Stimulated activated CD8-positive, alpha-beta memory T cell treated with anti-CD3 and anti-CD28 coated beads, Interleukin-7, amount 100 ng/mL, for 1 hour (primary cell): ENCODE measurements at places on chromosomes 3 and 15.

- no peak for DNase-seq
These were observed 43.4 kb upstream of the AGBL1 start for GRCh38 chr15:86036243-86036642.

- no peak for DNase-seq
These were observed 33.4 kb downstream of the PRICKLE2 start for GRCh38 chr3:64191822-64192221.

DNA sequence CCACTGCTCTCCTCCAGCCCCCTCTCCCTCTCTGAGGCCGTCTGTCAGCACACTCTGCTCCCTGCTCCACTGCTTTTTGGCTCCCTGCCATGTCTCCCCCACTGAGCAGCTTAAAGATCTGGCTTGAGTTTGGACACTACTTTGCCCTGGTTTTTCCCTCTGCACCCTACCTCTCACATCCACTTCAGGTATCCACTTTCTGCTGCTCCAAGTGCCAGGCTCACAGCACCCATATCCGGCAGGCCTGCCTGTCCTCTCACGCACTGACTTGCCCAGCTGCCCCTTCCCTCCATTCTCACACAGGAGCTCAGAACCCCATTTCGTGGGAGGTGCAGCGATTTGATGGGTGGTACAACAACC is 3.7 kb downstream of the DUOX1 start:
- DNase-seq = no peak

DNA sequence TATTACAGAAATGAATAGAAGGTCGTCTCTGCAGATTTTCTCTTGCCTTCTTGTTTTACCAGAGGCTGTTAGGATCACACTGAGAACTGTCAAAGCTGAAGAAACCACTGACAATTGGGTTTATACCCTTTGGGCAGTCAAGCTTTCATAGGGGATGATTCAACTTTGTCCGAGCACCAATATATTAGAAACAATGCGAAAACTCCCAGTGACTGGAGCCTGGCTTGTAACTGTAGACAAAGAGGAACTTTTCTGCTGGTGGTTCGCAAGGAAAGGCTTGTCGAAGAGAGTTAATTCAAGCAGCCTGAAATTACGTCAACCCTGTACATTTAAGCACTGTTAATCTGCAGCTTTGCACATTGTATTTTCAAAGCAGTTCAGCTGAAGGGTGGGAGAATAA is 193.2 kb upstream of the ZNF385D start:
- DNase-seq = no peak

GRCh38 chr15:91694831-91695210 is 158.7 kb upstream of the SLCO3A1 start:
- no peak for DNase-seq

DNA sequence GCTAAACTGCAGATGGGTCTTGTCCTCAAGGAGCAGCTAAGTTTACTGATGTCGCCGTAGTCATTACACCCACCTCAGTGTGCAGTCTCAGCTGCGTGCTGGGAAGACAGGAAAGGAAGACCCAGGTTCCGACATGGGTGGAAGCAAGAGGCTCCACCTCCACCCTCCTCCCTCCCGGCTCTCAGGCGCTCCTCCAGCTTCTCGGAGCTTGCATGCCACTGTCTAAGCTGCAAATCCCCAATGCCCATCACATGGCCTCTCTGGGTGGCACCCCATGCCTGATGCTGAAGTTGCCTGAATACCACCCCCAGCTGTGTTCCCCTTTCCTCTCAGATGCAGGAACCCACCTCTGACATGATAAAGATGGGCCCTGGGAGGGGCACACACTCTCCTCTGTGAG is 58.5 kb downstream of the MGLL start:
- no peak for DNase-seq

- no peak for DNase-seq
These were observed 31.1 kb downstream of the SLC28A1 start for GRCh38 chr15:84915606-84915958.

DNA sequence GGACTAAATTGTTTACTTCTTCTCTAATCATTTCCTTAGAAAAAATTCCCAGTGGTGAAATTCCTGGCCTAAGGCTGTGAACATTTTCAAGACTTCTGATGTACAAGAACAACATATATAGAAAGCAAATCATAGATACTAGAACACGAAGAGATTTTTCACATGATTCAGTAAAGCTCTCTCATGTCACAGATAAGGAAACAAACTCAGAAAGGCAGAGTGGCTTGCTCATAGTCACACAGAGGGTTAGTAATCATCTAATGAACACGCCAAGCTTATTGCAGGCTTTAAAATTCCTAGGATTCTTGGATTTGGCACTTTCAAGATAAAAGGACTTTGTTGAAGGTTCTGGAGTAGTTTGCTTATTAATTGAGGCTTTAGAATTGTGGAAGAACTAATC is 26.2 kb downstream of the CRTAP start:
- DNase-seq = no peak

- DNase-seq = no peak
These were observed 90.4 kb downstream of the CACNA2D3 start for GRCh38 chr3:54212723-54213122.

DNA sequence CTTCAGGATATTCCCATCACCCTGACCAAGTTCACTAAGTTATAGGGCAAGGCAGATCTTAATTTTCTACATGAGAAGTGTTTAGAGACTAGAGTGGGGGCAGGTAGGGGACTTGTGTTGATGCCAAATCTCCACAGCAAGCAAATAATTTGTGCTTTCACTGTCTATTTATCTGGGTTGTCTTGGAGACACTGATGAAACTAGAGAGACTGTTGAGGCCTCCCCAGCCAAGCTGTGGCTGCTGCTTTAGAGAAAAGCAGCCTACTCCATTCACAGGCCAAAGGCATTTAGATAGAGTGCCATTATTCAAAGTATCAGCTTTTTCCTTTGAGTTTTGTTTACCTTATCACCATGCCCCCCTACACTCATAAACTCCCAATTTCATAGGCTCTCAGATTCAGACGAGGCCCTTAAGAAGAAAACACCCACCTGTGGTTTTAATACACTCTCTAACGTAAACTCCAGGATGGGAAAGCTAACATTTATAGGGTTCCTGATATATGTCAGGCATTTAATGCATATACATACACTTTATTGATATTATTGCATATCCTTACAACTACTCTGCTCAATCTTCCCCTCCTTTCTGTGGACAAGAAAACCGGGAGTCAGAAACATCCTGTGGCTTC is 130.4 kb upstream of the FOXB1 start:
- no peak for DNase-seq

DNA sequence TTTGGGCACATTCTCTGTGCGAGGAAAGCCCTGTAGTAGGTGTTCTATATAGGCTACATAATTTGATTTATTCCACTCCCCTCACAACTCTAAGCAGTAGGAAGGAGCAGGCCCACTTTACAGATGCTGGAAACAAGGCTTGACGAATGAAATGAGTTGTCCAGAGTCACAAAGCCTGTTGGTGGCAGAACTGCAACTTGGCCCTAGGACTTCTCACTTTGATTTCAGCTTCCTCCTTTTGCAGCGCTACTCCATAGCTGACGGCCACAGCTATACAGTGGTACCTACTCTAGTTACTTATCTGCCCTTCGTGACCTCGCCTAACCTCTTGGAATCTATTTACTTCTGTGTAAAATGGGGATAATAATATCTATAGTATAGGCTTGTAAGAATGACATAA is 2.5 kb upstream of the IRAK2 start:
- DNase-seq = no peak

DNA sequence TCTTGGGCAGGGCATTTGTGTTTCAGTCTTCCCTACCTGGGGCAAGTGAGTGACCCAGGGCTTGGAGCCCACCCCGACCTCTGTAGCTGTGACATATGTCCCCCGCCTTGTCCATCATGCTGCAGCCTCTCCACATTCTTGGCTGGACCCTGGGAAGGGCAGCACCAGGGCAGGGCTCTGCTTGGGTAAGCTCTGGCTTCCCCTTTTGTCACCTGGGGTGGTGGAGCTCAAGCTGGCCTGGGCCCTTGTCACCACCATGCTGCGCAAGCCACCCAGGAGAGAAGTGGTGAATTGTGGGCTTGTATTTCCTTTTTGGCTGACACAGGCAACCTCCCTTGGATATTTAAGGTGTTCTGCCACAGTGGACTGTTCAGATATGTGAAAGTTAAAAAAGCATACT is 29.3 kb downstream of the SPSB4 start:
- no peak for DNase-seq

DNA sequence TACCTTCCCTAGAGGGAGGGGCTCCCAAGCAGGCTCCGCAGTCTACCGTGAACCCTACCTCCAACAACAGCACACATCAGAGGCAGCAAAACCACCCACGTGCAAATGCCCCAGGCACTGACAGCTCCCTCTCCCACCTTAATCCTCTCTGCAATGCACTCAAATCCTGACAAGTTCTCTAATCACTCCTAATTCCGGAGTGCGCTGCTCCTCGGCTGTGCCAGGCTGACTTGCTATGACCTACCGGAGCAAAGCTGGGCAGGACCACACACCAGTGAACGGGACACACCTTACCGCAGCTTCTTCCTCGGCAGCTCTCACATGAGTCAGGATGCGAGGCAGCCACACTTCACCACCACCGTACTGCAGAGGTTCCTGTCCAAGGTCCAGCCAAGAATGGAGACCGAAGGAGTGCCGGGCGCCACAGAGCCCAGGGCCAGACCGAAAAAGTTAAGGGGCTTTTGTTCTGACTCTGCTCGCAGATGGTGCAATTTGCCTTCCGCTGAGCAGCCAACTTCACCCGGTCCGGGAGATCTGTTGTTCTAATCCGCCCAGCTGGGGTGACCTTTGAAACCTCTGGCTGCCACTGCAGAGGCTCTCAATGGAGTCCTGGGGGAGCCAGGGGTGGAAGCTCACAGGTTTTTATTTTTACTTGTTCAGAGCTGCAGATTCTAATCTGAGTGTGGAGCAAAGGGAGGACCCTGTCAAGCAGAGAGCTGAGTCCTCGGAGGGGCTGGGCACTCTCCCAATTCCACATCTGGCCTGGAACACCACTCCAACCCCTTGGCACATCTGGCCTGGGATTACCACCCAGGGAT is 84.4 kb downstream of the MYLK start:
- no peak for DNase-seq

DNA sequence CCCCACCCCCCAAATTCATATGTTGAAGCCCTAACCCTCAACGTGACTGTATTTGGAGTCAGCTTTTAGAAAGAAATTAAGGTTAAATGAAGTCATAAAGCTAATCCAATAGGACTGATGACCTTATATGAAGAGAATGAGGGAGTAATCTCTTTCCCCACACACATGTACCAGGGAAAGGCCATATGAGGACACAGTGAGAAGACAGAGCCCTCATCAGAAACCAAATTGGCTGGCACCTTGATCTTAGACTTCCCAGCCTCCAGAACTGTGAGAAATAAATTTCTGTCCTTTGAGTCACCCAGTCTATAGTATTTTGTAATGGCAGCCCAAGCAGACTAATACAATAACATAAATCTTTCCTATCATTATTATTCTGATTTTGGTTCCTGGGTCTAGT is 194.7 kb upstream of the NANOGP8 start:
- DNase-seq = no peak

DNA sequence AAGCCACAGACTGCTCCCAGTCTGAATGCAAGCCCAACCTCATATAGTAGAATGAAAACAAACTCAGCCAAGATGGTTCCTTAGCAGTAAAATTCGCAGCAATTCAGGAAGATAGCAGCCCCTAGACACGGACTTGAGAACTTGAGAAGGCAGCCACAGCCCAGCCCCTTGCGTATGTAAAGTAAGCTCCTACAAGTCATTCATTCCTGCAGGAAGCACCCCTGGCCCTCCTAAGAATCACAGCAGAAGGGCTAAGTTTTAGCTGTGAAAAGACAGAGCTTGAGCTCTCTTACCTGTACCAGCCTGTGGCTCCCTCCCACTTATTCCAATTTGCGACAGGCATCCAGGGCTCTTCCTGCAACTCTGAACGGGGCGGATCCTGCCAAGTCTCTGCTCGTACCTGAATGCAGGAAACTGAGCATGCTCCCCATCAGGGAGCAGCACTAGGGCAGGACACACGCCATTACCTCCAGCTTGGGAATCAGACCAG is 136.4 kb downstream of the MAGI1 start:
- no peak for DNase-seq

DNA sequence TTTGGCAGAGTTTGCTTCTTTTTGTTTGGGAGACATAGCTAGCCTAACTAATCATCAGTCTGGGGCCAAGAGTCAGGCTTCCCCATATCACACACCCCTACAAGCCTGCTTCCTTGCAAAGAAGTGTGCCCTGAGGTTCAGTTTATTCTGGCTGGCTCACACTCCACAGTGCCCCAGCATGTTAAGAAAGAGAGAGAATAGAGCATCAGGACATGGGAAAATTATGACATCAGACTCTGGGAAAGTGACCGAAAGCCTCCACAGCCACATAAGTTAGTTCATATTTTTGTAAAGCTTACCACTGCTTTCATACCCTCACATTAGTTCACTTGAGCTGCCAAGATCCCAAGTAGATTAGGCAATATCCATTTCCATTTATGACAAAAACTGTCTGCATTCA is 63.0 kb upstream of the CFAP161 start:
- DNase-seq = no peak
